CD4-positive, CD25-positive, alpha-beta regulatory T cell (primary cell): ENCODE measurements at places on chromosomes 12 and 14. TPM values are rescaled to one million over a fixed set of nuclear protein-coding genes. Genes with fewer than 3 reads are reported as not detected.

DNA sequence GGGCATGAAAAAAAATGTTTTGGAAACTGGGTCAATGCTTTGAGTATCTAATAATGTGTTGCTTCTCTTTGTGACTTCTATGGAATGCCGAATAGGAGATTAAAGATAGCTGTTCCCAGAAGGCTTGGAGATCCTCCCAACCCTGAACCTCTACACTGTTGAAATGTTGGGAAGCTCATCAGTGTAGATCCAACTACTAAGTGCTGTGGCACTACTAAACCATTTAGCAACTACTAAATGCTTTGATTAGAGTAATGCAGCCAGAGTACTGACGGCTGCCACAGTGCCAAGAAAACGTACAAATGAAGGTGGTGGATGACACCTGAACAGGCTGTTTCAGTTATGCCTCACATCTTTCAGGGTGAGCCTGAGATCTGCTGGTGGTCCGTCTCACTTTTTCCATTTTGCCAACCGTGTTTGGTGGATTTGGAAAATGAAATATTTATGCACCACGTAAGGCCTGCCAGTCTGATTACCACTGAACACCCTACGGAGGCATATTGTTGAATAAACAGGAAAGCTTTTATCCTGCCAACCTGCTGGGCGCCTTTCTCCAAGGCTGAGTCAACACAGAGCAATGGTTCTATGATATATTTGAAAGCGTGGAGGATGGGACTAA lies 938.0 kb upstream of the FLRT2 start:
- DNase-seq = no peak

- DNase-seq = no peak
Observed at GRCh38 chr12:3980504-3981272, 107.5 kb upstream of the PARP11 start.

- DNase-seq = no peak
Observed at GRCh38 chr14:103127861-103128598, 4.8 kb downstream of the TNFAIP2 start.

- DNase-seq = peak; percentile 93
Observed at GRCh38 chr14:103920981-103921854, 7.0 kb upstream of the TDRD9 start.

GRCh38 chr12:71159264-71159663 lies 1.5 kb upstream of the TSPAN8 start:
- DNase-seq = no peak

Gene THAP2
- 25.0 TPM for total RNA-seq
